ENCODE measurements at places on chromosomes 11 and 22.

- DNase-seq = no peak
These were observed 399.2 kb upstream of the NARS2 start for GRCh38 chr11:78973876-78974275.

GRCh38 chr11:91209751-91210150 lies 986.9 kb upstream of the CHORDC1 start:
- no peak for DNase-seq

DNA sequence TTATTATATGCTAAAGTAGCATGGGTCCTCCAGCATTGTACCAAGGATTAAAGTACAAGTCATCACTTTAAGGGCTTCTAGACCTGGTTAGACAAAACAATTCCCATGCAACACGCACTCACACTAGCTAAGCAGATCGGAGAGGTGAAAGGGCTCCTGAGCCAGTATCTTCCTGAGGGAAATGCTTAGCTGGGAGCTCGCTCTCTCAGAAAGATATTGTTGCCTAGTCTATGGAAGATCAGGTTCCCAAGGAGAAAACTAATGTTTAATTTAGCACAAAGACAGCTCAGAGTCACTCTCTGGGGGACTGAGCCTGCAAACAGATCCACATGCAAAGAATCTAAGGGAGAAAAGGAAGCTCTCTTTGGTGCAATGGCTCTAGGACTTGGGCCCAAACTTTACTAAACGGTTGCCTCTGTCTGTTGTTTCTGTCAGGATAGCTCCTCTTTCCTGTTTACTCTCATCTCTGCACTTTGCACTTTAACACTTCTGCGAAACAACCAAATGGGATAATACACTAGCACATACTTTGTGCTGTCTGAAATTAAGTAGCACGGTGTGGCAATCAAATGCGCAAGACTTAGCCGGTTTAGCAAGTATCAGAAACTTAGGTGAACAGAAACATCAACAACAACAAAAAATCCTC lies 10.7 kb downstream of the MAML2 start:
- no peak for DNase-seq

GRCh38 chr11:110251836-110252235 lies 44.6 kb downstream of the RDX start:
- DNase-seq = no peak

- DNase-seq = no peak
These were observed 12.8 kb downstream of the FBXO3 start for GRCh38 chr11:33761471-33761870.

DNA sequence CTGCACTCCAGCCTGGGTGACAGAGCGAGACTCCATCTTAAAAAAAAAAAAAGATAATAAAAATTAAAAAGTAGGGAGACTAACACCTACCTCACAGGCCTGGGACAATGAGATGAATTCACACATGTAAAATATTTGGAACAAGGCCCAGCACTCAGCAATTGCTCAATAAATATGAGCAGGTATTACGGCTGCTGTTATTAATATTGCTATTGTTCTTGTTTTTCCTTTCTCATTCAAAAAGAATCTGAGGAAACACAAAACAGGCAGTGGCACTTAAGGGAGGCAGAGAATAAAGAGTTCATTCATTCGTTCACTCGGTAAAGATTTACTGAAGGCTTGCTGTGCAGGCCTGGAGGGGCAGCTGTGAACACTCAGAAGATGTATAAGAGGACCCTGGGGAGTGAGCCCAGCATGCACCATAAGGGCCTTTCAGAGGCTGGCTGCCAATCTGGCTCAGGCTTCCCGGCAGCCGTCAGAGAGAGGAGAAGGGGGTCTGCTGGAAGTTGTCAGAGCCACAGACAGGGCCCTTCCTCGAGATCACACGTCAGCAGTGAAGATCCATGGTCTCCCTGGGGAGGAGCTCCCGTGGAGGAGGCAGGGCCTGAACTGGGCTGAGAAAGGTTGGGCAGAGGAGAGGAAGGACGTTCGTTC lies 51.6 kb upstream of the TCF20 start:
- DNase-seq = no peak

DNA sequence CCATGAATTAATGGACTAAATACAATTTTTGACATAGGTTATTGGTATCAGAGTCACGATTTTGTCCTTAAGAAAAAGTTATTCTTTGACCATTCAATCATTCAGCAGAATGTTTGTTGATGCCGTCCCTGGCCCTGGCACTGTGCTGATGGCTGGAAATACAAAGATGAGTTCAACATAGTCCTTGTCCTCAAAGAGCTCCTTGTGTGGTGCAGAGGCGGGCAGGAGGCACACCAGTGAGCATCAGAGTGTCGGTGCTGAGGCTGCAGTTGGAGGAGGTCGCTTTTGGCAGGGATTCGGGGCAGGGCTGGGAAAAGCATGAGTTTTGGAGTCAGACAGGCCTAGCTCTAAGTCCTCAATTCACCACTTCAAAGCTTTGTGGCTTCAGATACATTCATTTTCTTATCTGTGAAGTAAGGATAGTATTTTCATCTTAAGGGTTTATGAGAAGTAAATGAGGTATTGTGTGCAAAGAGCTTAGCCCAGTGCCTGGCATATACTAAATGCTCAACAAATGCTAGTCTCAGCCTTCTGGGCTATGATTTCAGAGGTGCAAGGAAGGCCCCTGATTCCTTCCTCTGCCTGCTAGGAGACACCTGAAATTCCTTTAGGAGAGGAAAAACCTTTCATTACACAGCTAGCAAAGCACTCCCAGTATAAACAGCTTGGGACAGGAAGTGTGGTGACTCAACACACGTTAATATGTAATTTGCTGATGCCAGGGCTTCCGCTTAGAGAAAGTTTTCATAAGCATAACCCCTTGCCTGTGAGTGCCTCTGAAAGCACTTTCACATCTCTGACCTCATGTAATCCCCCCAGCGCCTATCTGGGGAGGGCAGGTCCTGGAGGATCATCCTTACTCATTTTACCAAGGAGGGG lies 113.8 kb downstream of the NECTIN1 start:
- DNase-seq = no peak

- no peak for DNase-seq
These were observed 45.3 kb downstream of the DHCR7 start for GRCh38 chr11:71402878-71403277.

DNA sequence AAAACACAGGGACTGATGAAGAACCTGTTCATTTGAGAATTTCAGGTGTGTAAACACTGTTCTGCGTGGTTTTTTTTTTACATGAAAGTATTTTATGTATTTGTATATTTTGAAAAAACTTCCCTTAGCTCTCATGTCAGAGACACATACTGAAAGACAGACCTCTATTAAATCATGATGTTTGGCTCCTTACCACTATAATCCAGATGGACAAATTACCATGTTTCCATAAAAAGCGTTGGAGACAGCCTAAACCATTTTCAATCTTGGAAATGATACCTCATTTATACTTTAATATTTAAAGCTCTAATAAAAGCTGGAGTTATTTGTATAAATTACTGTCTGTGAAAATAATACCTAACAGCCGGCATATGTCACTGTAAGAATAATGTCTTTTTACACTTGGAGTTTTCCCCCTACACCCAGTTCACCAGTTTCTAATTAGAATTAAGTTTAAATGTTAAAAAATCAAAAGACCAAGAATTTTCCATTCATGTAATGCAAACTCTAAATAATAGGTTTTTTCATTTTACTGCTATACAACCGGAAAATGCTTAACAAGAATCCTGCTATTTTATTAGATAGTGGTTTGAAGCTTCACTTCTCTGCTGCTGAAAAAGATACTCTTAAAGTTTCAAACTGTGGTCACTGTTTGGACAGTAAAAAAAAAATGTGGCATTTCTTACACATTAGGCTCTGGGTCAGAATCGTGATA lies 30.8 kb downstream of the APLP2 start:
- DNase-seq = no peak
